Pons (tissue), 1 donor: ENCODE measurements at places on chromosomes 3 and 15.
A peak's percentile ranks its signal among the peaks of the same experiment; 100 is the strongest.

DNA sequence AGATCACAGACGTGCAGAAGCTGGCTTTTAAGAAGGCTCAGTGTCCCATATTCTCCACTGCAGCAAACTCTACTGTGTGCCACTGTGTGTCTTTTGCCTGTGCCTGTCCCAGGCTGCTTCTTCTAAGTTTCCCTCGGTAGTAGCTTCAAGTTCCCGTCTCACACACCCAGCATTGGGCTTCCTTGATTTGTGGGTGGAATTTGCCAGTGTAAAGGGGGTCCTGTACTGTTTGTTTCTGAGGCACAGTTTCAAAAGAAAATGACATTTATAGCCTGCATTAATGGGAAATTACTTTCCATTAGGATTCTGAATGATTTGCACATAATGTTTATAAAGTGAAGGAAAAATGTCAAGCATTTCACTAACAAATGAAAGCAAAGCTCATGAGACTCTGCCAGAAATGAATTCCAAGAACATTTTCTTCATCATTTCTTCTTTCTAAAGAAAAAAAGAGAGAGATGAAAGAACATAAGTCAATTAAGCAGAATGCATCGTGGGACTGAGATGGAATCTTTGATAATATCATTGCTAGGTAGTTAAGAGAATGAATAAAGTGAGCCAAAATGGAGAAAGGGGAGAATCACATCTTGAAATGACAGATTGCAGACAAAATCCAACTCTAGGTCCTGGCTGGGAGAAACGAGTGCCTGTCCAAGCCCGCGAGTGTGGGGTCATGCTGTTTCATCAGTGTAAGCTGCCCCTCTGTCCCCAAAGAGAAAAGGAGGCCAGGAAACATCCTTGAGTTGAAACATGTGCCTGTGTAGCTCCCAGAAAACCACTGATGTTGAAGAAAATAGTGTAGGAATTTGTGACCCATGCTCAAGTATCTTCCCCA lies 48.6 kb upstream of the ADAMTSL3 start:
- no peak for DNase-seq

DNA sequence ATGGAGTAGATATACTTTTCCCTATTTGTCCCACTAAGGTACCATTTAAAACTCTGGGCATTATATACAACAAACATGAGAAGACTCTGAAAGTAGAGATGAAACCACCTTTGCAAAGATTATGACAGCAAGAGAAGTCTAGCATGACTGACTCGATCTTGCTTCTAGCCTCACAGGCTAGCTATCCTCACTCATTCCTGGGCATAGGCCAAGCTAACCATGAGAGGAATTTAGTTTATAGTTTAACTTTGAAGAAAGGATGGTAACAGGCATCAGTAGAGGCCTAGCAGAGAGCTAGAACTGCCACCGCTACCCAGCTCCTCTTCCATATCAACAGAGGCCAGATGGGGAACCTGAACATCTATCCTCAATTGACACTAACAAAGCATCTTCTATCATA lies 63.5 kb upstream of the FSIP1 start:
- no peak for DNase-seq

DNA sequence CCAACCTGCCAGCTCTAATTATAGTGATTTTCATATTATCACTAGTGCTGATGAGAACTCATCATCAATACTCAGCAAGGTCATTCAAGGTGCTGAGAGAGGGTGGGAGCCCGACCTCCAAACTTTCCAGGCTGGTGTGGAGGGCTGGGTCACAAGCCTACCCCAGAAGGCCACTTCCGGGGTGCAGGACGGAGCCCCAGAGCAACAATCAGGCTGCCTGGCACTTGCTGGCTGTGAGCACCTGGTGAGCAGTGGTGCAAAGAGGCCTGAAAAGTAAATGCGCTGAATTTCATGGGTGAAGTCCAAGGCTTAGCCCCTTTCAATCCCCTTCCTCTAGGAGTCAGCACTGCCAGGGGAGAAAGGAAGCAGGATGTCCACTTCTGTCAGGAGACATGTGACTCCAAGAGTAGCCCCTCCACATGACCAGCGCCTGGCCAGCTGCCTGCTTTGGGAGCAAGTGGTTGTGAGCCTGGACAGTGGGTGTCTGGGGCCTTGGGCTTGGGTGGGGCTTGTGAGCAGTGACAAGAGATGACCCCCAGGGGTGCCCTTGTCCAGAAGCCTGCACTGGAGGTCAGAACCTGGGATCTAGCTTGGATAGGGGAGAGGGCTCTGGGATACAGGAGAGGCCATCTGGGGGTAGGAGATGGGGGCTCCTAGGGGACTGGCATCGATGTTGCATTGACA lies 165.0 kb upstream of the TLE3 start:
- DNase-seq = peak; percentile 75

GRCh38 chr3:20462723-20463122 lies 276.7 kb upstream of the SGO1 start:
- no peak for DNase-seq

GRCh38 chr15:72888811-72889210 lies 105.3 kb upstream of the ADPGK start:
- no peak for DNase-seq

GRCh38 chr3:24748520-24748919 lies 253.9 kb upstream of the THRB start:
- DNase-seq = no peak

- DNase-seq = no peak
Observed at GRCh38 chr3:10262027-10262426, 13.8 kb downstream of the TATDN2 start.

DNA sequence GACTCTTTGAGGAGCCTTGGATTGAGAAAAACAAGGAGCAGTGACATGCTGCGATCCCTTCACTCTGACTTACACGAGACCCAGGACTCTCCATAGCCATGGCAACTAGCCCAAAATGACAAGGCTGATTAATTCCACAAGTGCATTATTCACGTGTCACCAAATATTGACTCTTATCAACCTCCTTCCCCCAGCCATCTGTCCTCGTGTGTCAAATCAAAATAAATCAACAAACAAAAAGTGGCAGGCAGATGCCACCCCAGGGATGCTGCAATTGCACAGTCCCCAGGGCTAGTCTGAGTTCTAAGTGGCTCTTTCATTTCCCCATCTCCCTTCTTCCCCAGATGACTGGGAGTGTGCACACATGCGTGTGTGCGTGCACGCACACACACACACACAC lies 104.9 kb downstream of the AQP9 start:
- no peak for DNase-seq

GRCh38 chr3:141191097-141191749 lies 40.4 kb upstream of the PXYLP1 start:
- DNase-seq = no peak

DNA sequence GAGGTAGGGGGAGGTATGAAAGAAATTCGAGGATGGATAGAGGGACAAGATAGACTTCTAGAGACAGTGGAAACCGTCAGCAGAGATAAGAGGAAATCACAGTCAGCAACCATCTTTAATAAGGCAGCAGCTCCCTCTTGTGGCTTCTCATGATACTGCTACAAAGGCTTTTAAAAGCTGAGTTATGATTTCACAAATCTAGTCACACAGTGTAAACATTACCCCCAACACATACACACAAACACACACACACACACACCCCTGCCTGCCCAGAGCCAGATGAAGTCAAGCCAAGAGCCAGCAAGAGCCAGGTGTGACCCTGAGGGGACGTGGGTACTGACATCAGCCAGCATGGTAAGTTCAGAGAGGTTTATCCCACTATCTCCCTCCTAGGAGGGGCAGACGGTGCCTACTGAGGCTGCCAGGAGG lies 18.9 kb upstream of the TGM5 start:
- peak; percentile 74 for DNase-seq

GRCh38 chr3:182036382-182036781 lies 324.7 kb downstream of the SOX2 start:
- no peak for DNase-seq

GRCh38 chr3:139109271-139109670 lies 64.6 kb upstream of the PRR23C start:
- no peak for DNase-seq

DNA sequence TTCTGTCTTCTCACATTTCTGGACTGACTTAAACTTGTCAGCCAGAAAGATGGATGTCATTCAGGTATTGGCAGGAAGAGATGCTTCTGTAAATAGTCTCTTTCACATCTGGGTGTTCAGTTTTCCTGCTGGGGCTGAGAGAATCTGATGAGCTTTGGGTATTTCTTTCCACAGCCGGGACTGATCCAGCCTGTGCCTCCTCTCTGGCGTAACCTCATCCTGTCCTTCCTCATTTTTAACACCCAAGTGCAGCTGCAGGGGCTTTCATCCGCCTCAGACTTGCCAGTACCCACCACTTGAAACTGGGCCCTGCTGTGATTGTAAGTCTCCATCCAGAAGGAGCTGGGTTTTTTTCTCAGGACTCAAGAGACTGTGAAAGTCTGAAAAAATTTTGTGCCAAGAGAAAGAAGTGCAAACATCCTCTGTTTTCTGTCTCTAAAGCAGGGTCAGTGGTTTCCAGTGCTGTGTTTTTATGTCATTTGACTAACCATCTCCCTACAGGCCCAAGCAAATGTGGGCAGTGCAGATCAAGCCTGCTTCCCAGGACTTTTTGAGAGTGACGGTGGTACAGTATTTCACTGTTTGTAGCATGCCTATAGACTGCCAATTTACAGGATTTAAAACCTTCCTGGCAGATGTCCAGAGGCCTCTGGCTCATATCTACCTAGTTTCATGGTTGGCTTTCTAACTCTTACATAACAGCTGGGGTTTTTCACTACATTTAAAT lies 342.7 kb downstream of the PTPRG start:
- DNase-seq = peak; percentile 61

DNA sequence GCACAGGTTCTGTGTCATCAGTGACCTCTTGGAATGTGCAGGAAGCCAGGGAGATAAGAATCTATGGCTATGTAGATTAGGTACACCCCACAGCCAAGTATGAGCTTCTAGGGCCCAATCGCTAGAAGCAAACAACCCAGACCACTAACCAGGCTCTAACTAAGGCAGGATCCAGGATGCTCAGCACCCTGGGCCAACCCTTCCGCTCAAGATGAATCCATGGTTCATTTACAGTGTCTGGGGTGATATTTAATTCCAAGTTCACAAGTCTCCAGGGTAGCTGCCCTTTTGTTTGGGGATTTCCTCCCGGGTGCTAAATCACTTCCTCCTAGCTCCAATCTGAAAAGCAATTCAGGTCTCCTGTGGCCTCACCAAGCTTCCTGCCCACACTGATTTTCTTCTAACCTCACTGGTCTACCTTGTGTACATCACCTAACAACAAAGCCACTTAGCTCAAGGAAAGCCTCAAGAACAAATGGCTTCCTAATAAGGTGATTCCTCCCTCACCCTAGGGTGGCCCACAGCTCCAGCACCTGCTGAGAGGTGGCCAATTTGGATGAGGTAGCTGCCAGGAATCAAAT lies 2.4 kb downstream of the EHD4 start:
- peak; percentile 23 for DNase-seq

DNA sequence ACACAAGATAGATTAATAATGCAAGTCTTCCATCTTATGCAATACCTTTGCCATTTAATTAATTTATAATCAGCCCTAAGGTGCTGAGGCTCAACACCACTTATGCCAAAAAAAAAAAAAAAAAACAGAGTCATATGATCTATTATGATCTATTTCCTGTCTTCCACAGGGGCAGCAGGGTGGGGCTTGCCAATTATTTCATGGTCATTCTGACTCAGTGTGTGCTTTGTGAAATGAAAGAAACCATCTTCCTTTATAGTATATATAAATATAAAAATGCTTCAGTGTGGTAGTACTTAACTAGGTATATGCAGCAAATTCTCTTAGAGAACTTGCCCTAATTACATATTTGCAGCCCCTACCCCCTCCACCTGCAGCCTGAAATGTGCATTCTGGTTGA lies 7.2 kb upstream of the RARB start:
- DNase-seq = no peak

- DNase-seq = no peak
Observed at GRCh38 chr3:133093366-133093765, 55.2 kb downstream of the TMEM108 start.

DNA sequence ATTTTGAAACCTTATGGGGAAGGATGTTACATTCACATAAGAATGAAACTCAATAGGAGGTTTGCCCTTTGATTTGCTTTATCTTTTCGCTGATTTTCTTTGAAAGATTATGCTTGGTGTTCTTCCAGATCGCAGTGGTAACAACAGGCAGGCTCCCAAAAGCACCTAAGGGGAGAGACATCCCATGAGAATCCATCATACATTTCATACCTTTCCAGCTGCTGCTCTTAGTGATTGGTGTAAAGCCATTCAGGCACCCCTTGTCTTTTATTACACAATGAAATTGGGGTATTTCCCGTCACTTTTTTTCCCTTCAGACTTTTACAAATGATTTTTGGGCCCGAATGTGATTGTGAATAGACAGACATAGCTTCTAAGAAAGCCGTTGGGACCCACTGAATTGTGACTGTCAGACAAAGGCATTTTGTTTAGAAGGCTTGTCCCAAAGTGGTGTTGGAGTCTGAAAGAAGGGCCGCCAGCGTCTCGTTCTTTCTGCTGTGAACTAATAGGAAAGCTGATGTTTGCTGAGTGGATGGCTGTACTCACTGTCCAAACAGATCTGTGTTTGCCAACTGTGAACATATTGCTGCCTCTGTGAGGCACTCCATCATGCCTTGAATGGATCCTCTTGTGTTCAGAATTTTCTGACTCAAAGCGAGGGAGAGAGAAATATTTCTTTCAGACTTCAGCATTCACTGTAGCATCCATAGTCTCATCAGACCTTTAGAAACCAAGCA lies 164.3 kb downstream of the FNDC3B start:
- DNase-seq = peak; percentile 95

GRCh38 chr3:19539518-19540392 lies 391.4 kb downstream of the KCNH8 start:
- no peak for DNase-seq

GRCh38 chr3:195697582-195698324 lies 23.0 kb upstream of the MUC20 start:
- no peak for DNase-seq

GRCh38 chr15:61457050-61457733 lies 228.1 kb upstream of the RORA start:
- no peak for DNase-seq

DNA sequence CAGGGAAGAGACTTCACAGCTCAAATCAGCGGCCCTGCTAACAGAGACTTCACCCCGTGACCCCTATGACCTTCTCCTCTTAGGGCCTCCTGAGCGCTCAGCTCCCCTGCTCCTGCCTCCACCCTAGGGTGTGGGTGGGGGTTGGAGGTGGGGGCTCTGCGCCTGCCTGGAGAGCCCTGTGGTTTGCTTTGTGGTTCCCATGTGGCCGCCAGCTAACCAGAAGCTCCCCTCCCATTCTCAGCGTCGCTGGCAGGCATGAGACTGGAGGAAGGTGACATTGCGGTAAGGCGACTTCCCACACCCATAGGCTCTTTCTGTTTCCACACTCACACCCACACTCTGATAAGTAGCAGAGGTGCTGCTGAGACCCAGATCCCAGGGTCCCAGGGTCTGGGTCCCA lies 27.6 kb downstream of the XYLB start:
- no peak for DNase-seq

DNA sequence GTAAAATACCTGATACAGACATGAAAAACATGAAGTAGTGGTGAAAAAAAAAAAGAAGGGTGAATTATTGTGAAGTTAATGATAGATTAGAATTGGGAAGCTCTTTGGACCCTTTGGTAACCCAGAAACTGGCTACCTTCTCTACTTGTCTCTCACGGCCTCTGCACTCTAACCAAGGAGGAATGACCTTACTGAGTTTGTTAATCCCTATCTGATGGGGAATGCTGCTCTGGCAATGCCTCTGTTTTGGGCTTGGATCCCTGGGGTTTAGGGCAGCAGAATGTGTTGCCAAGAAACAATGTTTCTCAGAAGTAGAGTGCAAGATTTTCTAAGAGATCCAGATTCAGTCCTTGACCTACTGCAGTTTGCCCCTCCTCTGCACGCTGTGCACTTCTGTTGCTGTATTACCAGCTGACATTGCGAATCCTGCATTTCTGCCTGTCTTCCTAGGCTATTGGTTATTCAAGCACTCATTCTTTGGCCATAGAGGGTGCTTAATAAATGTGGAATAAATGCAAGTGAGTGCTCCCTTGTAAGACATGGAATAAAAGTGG lies 49.2 kb upstream of the MAP3K13 start:
- DNase-seq = no peak
